CMK (cell line): ENCODE measurements at places on chromosomes 11 and 22.
A peak's percentile ranks its signal among the peaks of the same experiment; 100 is the strongest.

DNA sequence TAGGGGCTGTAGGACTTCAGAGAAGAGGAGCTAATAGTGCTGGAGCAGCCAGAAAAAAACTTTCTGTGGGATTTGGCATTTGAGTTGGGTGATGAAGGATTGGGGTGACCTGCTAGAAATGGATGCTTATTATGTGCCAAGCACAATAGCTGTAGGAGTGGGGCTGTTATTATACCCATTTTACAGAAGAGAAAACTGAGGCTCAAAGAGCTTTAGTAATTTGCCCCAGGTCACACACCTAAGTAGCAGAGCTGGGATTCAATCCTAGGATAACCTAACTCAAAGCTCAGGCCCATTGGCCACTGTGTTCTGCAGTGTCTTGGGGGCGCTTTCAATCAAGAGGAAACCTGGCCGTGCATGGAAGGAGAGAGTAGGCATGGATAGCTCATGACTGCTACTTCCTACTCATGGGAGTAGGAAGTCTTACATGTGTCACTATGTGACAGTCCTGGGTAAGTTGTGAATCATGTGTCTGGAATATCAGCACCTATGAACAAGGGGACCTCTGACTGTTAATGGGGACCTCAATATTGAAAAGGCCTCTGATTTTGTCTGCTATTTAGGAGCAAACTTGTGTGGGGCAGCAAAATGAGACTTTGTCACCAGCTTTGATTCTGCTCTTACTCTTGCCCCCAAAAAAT, 6.1 kb upstream of the ELF5 start:
- no peak for DNase-seq

DNA sequence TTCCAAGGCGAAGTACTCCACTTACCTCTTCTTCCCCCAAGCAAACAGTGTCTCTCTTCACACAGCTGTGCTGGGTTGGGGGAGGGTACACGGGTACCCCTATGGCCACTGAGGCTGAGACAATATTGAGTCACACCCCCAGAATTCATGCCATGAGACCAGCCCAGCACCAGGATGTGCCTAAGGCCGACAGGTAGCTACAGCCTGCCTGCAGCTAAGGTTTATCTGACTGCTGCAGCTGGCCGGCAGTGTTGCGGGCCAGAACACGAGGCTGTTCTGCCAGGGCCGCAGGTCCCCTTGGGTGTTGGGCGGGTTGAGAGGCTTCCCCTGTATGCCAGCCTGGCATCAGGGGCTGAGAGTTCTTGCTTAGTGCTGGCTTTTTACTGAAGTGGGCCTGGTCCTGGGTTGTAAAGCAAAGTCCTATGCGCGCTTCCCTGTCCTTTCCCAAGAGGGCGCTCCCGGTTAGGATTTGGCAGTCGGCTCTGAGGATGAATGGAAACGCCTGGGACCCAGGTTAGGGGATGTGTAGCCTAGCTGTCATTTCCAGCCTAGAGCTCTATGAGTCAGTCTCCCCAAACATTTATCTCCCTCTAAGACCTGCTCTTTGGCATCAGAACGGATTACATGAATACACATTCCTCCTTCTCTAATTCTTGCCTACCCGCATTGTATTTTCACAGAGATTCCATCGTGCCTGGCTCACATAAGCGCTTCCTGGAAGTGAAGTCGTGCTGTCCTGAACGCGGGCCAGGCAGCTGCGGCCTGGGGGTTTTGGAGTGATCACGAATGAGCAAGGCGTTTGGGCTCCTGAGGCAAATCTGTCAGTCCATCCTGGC, 7.1 kb downstream of the USP18 start:
- peak; percentile 15 for DNase-seq

DNA sequence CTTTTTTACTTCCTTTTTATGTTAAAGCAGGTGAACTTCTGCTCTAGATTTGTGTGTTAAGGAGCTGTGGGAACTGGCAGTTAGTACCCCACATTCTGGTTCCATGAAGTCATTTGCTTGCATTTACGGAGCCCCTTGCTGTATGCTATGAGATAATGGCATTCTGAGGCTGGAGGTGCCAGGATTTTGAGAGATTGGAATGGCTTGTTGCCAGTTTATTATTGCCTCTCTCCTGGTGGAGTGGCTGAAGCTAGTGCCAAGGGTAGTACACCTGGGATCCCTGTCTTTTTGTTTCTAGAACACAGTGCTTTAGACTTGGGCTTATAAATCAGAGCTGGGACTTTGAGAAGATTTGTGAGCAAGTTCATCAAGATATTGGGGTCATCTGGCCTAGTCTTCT, 73.8 kb downstream of the STIM1 start:
- DNase-seq: no peak

DNA sequence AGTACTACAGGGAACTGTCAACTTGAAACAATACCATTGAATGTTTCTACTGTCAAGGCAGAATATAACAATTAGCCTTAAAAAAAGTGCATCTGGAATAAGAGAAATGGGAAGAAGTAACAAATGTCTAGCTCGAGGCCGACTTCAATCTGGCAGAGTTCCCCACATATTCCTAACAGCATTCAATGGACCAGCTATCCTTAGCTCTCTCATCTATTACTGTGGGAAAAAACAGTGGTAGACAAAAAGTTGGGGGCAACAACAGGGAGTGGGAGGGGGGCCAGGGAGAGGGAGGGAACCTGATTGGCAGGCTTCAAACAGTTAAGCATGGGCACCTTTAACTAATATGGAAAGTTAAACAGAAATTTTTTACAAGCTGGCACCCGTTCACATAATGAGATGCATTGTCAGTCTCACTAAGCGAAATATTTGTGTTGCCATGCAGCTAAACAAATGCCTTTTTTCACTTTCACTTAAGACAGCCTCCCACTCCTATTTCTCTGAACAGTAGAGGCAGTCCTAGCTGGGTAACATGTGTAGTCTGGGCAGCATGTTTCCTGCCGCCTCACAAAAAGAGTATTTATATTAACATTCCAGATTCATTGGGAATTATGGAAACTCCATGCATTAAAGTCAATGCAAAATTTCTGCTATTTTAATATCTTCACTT, 62.2 kb upstream of the SOX6 start:
- DNase-seq: no peak

- DNase-seq: no peak
These were observed 38.2 kb downstream of the PITPNB start for GRCh38 chr22:27880778-27881394.

DNA sequence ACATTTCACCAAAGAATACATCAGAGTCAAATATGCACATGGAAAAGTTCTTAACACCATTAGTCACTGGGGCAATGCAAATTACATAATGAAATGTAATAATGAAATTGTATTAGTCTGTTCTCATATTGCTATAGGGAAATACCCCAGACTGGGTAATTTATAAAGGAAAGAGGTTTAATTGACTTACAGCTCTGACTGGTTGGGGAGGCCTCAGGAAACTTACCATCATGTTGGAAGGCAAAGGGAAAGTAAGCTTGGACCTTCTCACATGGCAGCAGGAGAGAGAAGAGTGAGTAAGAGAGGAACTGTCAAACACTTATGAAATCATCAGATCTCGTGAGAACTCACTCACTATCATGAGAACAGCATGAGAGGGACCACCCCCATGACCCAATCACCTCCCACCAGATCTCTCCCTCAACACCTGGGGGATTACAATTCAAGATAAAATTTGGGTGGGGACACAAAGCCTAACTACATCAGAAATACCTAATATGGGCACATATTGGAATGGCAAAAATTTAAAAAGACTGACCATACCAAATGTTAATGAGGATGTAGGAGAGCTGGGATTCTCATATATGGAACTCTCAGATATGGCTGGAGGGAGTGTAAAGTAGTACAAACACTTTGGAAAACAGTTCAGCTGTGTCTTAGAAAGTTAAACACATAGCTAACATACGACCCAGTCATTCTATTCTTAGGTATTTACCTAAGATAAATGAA, 65.1 kb upstream of the CD44 start:
- DNase-seq: no peak

- DNase-seq: no peak
These were observed 58.8 kb upstream of the ZBED5 start for GRCh38 chr11:10916665-10917064.

GRCh38 chr22:46501701-46502100, 35.7 kb downstream of the CELSR1 start:
- DNase-seq: no peak

- no peak for DNase-seq
These were observed 241.6 kb downstream of the SWAP70 start for GRCh38 chr11:9905501-9905951.

- DNase-seq: no peak
These were observed 200.7 kb downstream of the MSANTD4 start for GRCh38 chr11:105821372-105821771.

- no peak for DNase-seq
These were observed 3.1 kb downstream of the ASRGL1 start for GRCh38 chr11:62340269-62340901.

GRCh38 chr11:114918286-114918685, 240.0 kb downstream of the NXPE2 start:
- DNase-seq: no peak

GRCh38 chr22:35524966-35525686, 15.5 kb upstream of the RASD2 start:
- no peak for DNase-seq
